Posterior cingulate gyrus (tissue), 11 donors: ENCODE measurements at places on chromosomes 2 and 18.
A peak's percentile ranks its signal among the peaks of the same experiment; 100 is the strongest.

DNA sequence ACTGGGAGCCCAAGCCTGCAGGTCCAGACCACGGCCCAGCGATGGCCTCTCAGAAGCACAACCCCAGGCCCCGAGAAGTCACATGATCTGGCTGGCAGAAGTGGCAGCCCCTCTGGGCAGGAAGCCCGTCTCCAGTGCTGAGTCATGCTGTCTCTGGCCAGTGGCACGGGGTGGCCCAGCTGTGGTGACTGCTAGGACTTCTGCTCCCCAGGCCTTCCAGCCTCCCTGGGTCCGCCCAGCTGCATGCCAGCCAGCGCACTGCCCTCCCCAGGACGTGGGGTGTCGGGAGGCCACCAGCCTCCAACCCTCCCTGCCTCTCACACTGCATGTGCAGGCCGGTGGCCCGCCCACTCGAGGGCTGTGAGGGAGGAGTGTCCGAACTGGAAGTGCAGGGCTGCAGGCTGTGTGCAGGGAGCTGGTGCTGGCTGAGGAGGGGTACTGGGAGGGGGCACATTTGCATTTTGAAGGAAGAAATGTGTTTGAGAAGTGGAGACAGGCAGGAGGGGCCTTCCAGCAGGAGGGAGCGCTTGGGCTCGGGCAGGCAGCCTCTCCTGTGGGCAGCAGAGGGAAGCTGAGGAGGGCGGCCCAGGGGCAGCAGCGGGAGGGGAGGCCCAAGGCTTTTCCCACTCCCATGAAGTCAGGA is 17.0 kb upstream of the HPCAL1 start:
- peak; percentile 98 for DNase-seq

- no peak for DNase-seq
These were observed 154.2 kb upstream of the PGAP1 start for GRCh38 chr2:197080578-197081216.

DNA sequence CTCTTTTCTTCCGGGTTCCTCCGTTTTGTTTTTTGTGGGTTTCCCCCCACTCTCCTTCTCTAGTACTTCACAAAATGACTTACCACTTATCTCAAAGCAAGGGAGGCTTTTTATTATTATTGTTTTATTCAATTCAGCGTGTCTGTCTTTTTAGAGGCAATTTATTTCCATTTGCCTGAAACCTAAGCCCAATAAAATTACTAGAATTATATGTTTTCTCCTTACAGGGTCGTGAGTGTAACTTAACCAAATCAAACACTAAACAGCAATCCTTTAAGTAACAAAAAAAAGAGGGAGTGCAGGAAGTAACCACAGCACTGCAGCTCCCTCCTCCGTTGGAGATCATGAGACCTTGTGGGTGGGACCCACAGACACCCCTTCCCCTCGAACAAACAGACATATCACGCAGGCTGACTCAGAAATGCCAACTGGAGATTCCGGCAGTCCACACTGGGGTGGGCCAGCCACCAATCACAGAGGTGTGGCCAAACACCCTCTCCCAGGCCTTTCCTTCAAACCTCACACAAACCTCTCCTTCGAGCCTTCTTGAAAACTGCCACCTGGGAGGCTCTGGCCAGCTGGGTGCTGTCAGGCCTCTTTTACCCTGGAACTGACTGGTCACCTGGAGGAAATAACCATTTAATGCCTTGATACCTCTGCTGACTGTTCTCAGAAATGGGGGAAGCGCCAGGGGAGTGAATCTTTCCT is 207.1 kb upstream of the SMAD2 start:
- no peak for DNase-seq

DNA sequence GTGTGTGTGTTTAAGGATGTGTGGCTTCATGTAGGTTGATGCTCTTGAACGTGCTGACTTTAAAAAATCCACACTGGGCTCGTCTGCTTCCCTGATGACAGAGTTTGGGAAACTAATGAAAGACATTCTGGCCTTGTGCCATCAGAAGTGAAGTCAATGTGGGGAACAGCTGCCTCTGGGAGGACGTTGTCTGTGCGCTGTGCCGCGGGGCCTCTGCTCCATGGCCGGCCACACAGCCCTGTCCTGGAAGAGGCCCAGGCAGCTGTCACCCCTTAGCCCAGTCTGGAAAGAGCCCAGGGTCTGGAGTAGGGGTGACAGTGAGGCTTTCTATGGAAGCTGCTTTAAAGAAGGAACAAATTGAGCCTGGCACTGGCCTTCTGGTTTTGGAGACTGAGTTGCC is 155.8 kb downstream of the SH3RF3 start:
- DNase-seq = no peak

DNA sequence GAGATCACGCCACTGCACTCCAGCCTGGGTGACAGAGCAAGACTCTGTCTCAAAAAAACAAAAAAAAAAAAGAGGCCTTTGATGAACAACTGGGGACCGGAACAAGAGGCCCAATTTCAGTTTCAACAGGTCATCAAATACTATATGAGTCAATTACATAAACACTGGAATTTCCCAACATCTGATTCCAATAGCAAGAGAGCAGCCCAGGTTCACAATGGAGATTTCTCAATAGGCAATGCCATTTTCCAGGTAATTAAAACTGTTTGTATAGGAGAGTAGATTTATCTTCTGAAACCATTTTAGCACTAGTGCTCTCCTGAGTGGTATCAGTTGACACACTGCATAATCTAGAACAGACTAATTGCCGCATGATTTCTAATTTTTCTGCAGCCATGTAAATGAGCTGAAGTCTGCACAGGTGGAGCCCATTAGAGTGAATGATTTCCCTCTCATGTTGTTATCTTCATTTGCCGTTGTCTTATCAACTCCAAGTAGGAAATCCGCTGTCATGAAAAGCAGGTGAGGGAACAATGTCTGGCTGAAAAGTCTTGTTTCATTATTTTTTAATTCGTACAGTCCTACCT is 264.1 kb upstream of the MEIS1 start:
- no peak for DNase-seq

DNA sequence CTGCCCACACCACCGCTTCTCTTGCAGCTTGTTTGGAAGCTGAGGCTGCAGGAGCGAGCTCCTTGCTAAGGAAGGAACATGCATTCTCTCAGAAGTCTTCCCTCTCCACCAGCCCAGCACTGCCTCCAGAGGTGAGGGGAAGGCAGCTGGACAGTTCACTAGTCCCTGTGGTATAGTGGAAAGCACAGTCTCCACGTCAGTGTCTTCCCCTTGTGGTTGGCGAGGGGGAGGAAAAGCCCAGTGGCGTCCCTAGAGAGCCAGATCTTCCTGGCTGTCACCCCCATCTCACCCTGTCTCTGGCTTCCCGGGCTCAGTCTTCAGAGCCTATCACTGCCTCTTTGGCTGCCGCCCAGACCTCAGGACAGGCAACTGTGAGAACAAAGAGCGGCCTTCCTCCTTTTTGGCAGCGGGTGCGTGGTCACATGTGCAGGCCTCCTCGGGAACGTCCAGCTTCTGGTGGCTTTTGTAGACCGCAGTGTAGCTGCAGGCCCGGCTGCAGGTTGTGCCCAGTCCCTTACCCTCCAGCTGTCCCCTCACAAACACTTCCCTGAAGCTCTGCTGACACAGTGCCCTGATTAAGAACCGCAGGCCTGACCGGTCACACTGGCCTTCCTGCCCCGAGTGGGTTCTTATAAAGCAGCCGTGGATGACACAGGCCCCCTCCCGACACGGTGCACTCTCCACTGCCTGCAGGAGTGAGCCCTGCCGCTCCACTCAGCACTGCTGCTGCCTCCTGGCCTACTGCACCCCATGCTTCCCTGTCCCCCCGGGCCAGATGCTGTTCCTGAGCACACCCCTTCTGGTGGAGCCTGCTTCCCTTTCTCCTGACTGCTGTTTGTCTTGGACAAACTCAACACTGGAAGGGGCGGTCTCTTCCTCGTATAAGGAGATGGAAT is 90.9 kb downstream of the RNF144A start:
- peak; percentile 90 for DNase-seq

GRCh38 chr2:120921457-120921856 is 185.8 kb downstream of the GLI2 start:
- no peak for DNase-seq
